ENCODE measurements at places on chromosomes 1 and 21.

- DNase-seq, result no peak
Measured at GRCh38 chr1:18266391-18266790, 158.8 kb downstream of the IGSF21 start.

- no peak for DNase-seq
Measured at GRCh38 chr1:24047110-24047477, 64.8 kb downstream of the MYOM3 start.

- no peak for DNase-seq
Measured at GRCh38 chr21:45436351-45437065, 31.5 kb downstream of the COL18A1 start.

DNA sequence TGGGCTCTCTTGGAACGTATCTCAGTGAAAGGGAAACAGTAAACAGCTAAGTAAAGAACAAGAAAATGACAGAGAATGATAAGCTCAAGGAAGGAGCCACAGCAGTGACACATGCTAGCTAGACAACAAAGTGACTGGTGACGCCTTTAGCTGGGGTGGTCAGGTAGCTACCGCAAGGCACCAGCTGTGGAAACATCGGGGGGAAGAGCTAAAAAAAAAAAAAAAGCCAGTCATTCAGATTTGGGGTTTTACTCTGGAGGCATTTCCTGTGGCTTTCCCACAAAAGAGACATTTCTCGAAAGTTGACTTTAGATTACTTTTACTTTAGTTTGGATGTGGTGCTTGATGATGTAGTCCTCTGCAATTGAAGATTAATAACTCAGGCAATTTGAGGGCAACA is 2.1 kb downstream of the FHAD1 start:
- no peak for DNase-seq

- DNase-seq, result no peak
Measured at GRCh38 chr1:56630786-56631185, 14.3 kb upstream of the PRKAA2 start.

DNA sequence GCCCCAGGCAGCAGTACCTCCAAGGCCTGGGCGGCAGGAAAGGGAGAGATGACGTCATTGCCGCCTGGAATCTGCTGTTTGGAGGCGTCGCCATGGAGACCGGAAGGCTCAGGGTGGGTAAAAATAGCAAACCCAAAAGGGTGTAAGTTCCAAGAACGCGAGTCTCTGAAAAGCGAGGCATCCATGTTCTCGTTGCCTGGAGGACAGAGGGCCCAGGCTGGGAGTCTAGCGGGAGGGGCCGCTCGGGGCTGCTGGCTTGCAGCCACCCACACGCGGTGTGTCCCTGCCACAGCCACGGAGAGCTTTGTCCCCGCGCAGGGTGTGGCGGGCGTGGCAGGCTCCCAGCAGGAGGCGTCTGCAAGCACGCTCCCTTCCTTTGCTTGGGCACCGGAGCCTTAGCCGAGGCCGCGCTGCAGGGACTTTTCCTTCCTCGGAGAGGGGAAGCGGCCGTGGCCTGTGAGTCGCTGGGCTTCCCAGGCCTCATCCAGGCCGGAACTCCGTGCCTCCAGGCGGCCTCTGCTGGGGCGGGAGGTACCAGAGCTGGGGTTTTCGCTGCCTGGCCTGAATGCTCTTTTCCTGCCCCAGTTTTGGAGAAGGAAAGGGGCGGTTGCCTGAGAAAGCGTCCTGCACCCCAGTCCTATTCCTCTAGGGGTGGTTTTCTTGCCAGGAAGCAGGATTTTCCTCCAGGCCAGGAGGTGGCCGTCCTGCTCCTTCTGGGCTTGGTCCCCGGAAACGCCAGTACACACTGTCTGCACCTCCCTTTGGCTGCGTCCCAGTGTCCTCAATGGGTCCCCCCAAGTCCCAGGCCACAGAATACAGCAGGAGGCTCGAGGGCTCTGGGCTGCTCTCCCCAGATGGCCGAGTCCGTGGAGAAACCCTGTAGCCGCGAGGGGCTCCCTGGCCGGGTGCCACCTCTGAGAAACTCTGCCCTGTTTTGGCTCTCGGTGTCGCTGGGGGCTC is 15.3 kb upstream of the SKI start:
- DNase-seq, result peak; percentile 92

DNA sequence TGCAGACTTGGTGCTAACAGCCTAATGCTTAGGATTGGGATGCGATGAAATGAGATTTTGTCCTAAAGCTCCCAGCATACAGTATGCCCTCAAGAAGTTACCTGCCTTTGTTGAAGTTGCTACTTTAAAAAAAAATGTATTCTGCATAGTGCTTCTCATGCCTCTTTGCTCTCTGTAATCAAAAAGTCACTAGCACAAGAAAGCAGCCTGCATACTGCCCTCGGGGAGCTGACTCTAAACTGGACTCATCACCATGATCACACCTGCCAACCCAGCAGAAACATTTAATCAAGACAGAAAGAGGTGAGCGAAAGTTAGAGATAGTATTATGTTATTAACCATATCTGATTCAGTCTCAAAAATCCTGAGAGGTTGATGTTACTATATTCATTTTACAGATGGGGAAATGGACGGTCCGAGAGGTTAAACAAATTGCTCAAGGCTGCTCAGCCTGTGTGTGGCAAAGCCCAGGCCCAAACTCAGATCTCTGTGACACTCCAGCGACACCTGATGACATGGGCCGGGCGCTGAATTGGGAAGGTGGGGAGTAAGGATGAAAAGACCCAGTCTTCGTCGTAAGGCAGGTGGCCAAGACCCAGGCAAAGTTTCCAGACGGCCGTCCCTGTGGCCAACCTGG is 1.1 kb downstream of the BATF3 start:
- DNase-seq, result no peak

- no peak for DNase-seq
Measured at GRCh38 chr1:41427122-41427913, 57.2 kb downstream of the EDN2 start.

DNA sequence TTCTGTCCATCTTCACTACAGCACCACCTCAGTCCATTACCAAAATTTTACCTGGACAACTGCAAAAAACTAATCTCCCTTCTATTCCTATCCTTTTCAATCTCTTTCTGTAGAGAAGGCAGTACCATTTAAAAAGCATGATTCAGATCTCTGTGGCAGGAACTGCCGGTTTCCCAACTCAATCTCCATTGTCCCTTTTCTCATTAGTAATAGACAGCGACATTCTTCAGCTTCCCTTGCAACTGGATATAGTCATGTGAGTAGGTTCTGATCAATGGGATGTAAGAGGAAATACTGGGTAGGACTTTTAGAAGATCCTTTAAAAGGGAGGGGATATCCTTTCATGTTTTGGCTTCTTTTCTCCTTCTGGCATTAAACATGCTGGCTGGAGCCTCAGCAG is 74.9 kb downstream of the ADCY10 start:
- no peak for DNase-seq

DNA sequence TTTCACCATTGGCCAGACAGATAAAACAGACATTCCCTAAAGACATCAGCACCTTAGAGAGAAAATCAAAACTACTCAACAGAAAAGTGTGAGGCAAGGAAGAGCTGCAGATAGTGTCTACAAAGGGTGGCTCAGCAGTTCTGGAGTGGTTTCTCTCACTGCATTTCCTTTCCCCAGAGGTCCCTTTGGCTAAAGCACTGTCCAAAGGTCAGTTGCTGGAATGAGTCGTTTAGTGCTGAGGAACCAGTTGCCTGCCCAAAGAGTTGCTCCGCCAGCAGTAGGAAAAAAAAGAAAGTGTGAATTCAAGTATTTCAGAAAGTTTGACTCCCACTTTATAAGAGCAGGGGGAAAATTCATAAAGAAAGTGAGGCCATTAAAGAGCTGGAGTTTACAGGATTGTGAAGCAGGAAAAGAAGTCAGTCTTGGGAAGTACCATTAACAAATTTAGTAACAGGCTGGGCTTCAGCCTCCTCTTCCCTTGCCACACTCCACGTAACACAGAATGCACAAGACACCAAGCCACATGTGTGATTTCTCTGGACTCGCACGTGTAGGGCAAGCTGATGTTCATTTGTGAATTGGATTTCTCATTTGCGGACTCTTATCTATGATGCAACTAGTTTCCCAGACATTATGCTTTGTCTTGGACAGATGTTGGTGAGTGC is 122.2 kb downstream of the RUNX1 start:
- no peak for DNase-seq
